ENCODE measurements at places on chromosomes 3 and 15.

DNA sequence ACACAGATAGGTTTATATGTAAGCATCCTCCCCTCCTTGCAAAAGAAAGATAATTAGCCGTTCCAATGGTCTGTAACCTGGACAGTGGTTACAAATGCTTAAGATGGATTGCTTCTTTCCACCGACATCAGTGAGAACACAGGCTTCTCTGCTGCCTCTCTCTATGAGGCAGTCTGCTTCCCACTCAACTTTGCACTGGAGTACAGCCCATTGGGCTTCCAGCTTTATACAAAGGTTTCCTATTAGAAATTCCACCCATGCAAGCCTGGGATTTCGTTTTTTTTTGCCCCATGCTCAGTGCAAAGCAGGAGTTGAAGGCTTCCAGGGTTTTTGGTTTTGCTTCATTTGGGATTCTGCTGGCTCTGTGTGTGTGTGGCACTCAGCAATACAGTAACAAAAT lies 47.3 kb upstream of the C3orf22 start:
- DNase-seq, result no peak

GRCh38 chr15:55060836-55061235 lies 135.9 kb downstream of the RSL24D1 start:
- no peak for DNase-seq

DNA sequence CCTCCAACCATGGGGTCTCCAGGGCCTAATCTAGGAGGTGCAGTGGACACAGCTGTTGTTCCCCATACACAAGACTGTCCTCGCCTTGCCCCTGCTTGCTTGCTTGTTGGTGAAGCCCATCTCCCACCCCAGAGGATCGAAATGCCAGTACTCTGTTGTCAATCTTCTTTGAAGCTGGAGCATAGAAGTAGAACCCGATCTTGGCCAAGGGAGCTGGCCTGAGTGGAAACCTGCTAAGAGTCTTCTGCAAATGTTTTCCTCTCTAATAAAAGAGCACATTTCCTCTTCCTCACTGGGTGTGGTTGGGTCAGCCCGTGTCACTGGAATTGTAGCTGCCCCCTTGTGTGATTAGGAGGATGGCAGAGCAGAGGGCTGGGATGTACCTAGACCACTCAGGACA lies 85.4 kb downstream of the HES1 start:
- no peak for DNase-seq

GRCh38 chr3:10845839-10846656 lies 30.0 kb downstream of the SLC6A11 start:
- no peak for DNase-seq

DNA sequence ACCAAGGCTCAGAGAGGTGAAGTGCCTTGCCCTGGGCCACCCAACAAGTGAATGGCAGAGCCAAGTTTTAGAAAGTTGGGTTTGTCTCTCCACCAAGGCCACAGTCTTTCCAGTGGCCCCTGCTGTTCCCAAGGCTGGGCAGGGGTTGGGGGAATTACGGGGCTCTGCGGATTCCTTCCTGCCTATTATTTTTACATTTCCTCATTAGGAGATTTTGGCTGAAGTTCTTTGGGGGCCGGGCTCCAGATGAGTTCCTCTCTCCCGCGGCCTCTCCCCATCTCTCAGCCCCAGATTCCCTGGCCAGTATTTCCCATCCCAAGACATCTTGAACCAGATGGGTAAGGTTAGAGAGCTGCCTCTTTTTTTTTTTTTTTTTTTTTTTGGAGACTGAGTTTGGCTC lies 44.0 kb upstream of the SMAD6 start:
- no peak for DNase-seq

DNA sequence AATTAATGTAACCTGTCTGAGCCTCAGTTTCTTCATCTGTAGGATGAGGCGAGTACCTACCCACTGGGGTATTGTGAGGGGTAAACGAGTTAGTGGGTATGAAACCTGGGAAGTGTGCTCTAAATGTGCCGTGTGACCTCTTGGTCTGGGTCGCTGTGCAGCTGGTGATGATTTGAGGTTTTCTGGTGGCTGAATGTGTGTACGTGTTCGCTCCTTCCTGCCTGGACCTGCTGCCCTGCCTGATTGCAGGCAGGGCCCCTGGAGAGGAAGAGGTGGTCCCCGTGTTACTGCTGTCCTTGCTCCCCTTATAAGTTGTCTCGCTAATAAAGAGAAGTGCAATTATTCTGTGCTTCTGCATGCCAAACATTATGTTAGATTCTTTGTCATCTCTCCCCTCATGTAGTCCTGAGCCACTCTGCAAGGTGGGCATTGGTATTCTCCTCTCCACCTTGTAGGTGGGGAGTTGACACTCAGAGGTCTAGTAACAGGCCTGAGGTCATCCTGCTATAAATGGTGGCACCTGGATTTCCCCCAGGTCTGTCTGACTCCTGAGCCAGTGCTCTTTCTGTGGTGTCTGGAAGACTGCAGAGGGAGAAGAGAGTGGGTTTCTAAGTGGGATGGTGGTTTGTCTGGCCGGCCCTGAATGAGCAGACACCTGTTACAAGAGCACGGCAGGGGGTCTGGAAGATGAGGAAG lies 15.7 kb downstream of the PDIA5 start:
- no peak for DNase-seq

- DNase-seq, result no peak
Observed at GRCh38 chr3:155147588-155147987, 67.5 kb downstream of the MME start.

DNA sequence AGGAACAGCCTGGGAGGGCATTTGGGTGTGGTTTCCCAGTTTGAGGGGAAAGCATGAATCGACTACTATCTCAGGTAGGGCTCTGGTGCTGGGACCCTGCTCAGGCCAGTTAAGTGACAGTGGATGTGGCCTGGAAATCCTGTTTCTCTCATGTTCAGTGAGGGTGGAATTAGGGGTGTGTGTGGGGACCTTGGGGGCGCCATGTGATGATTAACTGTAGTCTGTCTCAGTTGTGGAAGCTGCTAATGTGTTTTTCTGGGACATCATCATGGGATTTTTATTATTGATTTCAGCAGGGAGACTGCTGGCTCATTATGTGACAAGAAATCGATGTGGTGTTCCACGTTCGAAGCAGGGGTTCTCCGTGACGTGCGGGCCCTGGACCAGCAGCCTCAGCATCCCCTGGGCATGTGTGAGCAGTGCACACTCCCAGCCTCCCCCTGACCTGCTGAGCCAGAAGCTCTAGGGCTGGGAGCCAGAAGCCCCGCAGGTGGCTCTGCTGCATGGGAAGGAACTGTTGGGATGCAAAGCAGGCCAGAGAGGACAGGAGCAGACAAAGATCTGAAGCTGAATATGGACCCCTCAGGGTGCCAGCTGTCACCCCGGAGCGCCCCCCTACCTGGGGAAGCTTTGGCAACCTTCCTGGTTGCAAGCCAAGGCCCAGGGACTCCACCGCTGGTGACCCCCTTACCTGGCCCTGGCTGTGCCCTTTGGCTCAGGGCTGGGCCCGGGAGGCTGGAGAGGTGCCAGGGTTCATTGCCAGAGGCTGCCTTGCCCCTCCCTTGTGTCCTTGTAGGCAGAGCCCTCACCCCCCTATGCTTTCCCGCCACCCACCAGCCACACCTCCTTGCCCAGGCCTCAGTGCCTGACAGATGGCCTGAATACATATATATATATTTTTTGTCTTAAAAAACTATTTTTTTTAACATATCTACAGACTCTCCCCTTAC lies 149.8 kb downstream of the APBA2 start:
- DNase-seq, result no peak

DNA sequence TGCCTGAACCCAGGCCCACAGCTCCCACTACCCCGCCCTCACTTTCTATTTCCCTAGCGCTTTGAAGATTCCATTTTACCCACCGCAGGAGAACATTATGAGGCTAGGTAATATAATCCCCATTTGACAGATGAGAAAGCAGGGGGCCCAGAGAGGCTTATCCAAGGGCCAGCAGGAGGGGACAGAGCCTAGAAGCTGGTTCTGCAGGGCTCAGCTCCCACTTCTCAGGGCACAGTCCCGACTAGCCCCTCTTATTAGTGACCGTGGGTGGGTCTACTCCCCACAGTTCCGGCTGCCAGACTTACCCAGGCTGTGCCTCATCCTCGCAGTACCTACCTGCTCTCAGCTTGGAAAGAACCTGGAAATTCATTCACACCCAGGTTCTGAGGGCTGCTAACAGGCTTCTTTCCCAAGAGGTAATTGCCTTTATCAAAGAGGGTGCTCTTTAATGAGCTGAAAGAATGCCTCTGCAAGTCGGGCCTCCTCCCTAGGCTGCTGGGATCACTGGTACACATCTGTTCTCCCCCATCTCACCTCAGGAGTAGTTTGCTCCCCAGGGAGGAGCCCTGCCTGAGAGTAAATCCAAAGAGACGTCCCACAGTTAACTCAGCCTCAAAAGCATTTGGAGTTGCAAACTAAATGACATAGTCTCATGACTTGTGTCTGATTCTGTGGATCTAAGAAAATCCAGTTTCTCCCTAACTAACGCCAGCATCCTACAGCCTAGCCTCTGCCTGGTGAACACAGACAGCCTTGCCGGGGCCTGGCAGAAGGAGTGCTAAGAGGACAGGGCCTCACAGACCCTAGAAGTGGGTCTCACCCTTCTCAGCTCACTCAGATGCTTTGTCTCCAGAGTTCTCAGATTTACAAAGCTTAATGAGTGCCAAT lies 125.0 kb downstream of the CHSY1 start:
- no peak for DNase-seq

GRCh38 chr3:99407257-99407656 lies 231.1 kb upstream of the COL8A1 start:
- no peak for DNase-seq

DNA sequence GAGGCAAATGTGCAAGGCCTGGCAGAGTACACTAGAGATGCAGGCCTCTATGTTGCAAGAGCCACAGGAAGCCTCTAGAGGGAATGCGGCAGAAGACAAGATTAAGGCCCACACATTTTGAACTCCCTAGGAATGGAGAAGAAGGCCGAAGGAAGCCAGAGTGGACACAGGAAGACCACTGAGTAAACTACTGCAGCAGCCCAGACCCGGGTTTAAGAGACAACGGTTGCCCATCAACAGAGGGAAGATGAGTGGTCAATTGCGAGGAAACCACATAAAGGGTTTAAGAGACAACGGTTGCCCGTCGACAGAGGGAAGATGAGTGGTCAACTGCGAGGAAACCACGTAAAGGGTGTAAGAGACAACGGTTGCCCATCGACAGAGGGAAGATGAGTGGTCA lies 14.6 kb downstream of the CHSY1 start:
- no peak for DNase-seq

- no peak for DNase-seq
Observed at GRCh38 chr15:76565366-76565765, 228.8 kb downstream of the ISL2 start.

- DNase-seq, result no peak
Observed at GRCh38 chr15:84598250-84598649, 2.6 kb upstream of the ZSCAN2 start.

GRCh38 chr3:35674451-35675109 lies 35.3 kb downstream of the ARPP21 start:
- no peak for DNase-seq

GRCh38 chr3:141808586-141808985 lies 45.4 kb downstream of the GRK7 start:
- DNase-seq, result no peak

- DNase-seq, result no peak
Observed at GRCh38 chr3:7194071-7194835, 333.3 kb downstream of the GRM7 start.

GRCh38 chr3:150765949-150766720 lies 3.2 kb upstream of the SIAH2 start:
- DNase-seq, result no peak

GRCh38 chr3:57815036-57815435 lies 58.9 kb downstream of the SLMAP start:
- peak; percentile 16 for DNase-seq

- DNase-seq, result no peak
Observed at GRCh38 chr15:69601711-69602504, 149.3 kb downstream of the RPLP1 start.
